ENCODE measurements at places on chromosomes 13 and 19.

DNA sequence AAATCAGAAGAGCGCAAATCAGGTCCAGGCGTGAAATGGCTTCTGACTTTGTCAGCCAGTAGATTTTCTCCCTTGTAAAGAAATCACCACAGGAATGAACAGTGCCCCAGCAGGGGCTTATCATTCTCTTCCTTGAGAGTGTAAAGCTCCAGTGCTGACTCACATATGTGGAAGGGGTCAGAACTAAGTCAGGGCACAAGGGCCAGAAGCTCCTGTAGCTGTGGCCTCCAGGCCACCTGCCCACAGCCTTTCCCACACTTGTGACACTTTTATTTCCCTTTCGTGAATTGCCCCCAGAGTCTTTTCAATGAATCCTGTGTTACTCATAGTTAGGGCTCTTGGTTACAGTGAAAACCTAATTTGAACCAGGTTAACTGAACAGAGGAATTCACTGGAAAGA lies 99.6 kb downstream of the SUCLA2 start:
- DNase-seq = peak; percentile 40

GRCh38 chr13:49305792-49306425 lies 58.2 kb downstream of the CDADC1 start:
- DNase-seq = no peak

DNA sequence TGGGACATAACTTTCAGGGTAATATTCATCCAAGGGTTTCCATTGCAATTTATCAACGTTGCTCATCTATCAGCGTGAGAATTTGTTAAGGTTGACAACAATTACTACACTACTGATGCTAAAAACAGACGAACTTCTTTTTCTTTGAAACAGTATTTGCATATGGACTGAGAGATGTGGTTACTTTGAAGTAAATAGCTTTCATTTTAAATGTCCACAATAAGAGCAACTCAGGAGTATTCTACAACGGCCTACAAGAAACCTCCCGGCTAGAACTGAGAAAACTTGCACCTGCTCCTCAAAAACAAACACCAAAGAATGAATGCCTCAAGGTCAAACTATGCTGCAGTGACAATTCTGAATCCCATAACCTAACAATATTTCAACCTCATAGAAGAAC lies 238.4 kb downstream of the IRS2 start:
- DNase-seq = no peak

- DNase-seq = no peak
Measured at GRCh38 chr19:38736413-38737280, 7.6 kb downstream of the CAPN12 start.

DNA sequence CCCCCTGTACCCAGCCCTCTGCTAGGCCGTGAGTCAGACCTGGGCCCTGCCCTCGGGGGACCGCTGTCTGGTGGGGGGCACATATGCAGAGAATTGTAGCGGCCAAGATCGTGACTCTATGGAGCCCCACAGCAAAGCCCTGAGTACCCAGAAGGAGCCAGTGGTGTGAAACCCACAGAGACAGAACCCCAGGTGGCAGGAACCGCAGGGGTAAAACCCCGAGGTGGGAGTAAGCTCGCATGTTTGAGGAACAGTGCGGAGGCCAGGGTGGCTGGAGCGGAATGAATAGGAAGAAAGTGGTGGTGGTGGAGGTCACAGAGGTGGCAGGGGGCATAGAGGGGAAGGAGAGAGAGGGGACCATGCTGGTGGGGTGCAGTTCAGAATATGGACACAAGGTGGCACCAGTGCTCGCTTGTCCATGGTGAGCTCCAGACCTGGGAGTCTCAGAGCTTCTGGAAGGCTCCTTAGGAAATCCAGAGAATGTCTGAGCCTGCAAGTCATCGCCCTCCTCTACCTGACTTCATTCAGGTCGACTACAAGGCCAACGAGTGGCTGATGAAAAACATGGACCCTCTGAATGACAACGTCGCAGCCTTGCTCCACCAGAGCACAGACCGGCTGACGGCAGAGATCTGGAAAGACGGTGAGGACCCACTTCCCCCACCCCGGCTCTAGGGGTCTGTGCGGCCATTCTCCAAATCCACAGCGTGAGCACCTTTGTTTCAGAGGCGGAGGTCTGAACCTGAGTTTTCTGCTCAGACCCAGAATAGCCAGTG lies 48.9 kb downstream of the MYH14 start:
- no peak for DNase-seq

DNA sequence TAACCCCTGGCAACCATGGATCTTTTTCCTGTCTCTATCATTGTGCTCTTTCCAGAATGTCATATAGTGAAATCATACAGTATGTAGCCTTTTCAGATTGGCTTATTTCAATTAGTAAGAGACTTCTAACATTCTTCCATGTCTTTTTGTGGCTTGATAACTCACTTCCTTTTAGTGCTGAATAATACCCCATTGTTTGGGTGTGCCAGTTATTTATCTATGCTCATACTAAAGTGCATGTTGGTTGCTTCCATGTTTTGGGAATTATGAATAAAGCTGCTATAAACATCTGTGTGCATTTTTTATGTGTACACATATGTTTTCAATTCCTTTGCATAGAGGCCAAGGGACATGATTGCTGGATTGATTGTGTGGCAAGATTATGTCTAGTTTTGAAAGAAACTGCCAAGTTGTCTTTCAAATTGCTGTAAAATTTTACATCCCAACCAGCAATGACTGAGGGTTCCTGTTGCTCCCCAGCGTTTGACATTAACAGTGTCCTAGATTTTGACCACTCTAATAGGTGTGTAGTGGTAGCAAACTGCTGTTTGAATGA lies 358.9 kb downstream of the ITGBL1 start:
- no peak for DNase-seq

GRCh38 chr19:10928563-10929401 lies at the start of the genes TIMM29 and YIPF2:
Gene TIMM29 (plus strand): TSS chr19:10928811. CDS start chr19:10928823, 12 bp downstream.
Gene YIPF2 (minus strand): TSS chr19:10928639. CDS start chr19:10928410, 229 bp downstream.
- DNase-seq = peak; percentile 87

- peak; percentile 39 for DNase-seq
Measured at GRCh38 chr13:66700117-66700601, 530.0 kb downstream of the PCDH9 start.
